ENCODE measurements at places on chromosomes 7 and 10. TPM values are rescaled to one million over a fixed set of nuclear protein-coding genes. Genes with fewer than 3 reads are reported as not detected.

The RET gene
- 0.29 TPM for polyA plus RNA-seq

The PLCE1 gene
- polyA plus RNA-seq = 3.7 TPM

The TAF6 gene
- polyA plus RNA-seq = 18.2 TPM

The NUDT13 gene
- 1.7 TPM for polyA plus RNA-seq

All from BJ (cell line).